Sigmoid colon (tissue), 7 donors: ENCODE measurements at places on chromosomes 3 and 15. TPM values are rescaled to one million over a fixed set of nuclear protein-coding genes. Genes with fewer than 3 reads are reported as not detected.
A peak's percentile ranks its signal among the peaks of the same experiment; 100 is the strongest.

ALS2CL gene
- total RNA-seq = 4.1 TPM

SLC12A1 gene
- total RNA-seq = not detected

UCN2 gene
- not detected for total RNA-seq

- DNase-seq = no peak
Measured at GRCh38 chr3:18069568-18069967, 327.1 kb upstream of the TBC1D5 start.

DNA sequence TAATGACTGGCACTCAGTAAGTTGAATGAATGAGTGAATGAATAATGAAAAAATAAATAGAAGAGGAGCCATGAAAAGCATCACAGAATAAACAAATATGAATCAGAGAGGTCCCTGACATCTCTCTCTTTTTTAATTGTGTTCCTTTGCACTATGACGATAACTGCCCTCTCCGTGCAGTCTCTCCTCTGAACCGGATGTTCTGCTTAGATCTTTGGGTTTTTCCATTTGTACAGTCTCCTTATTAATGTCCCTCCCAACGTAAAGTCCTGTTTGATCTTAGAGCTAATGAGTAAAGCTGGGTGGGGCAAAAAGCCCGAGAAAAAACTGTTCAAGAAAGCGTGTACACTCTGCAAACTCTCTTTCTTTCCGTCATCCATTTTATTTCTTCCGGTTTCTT lies 28.3 kb upstream of the BHLHE40 start:
- DNase-seq = no peak

DNA sequence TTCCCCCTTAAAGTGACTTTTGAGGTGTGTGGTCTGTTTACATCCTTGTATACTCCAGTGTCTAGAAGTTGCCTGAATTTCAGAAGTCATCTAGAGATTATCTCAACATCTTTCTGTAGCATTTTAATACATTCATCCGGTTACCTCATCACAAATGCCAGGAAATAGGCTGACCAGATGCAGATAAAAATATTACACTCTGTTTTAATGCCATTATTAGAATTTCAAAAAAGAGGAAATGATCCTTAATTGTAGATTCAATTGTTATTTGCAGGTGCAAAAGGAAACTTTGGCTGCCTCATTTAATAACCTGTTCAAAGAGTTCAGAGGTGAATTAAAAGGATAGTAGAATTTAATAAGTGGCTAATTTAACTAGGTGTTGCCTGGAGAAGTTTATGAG lies 290.9 kb downstream of the C3orf38 start:
- no peak for DNase-seq

DNA sequence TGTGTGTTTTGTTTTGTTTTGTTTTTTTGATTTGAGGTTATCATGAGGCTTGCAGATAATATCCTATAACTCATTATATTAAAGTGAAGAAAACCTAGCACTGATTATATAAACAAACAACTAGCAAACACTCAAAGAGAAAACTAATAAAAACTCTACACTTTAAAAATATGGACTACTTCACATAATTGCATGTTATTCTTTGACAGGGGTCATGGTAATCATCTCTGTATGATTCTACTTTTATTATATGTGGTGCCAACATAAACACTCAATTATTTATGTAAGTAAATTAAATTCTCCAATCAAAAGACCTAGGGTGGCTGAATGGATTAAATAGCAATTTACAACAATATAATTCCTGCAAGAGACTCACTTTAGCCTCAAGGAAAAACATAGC lies 44.6 kb upstream of the P3H2 start:
- no peak for DNase-seq

GRCh38 chr15:92462424-92463125 lies 68.9 kb downstream of the ST8SIA2 start:
- no peak for DNase-seq

- DNase-seq = peak; percentile 98
Measured at GRCh38 chr3:64533617-64534317, 154.0 kb downstream of the ADAMTS9 start.

GRCh38 chr3:54988302-54988837 lies 60.5 kb upstream of the LRTM1 start:
- no peak for DNase-seq

DNA sequence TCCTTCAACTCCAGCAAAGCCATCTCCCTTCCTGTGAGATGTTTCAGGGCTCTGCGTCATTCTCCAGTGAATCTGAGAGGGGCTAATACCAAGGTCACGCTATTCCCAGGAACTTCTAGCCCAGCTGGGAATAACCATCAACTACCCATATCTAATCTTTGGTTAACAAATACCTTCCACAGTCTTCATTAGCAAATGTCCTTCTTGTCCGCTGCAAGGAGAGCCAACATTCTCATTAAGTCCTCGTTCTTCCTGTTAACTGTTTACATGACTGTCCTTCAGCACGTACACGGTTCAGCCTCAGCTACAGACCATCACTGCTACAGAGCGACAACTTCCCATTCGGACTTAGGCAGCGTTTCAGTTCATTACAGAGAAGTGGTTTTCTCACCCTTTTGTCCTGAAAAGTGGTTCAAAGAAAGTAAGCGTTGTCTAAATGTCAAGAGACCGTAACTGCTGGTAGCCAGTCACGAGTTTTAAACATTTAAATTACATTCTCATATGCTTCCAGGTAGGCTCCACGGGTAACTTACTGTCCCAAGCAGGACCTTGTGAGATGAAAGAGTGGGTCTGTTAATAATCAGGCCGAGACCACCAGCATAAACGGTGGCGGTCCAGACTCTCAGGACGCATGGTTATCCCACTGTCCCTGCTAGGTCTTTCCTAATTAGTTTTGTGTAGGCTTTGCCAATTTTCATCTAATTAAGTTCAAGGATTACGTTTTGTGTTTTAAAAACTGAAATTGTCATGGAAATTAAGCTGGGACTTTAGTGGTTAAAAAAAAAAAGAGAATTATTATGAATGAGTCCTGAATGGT lies 63.8 kb downstream of the CHSY1 start:
- DNase-seq = no peak

DNA sequence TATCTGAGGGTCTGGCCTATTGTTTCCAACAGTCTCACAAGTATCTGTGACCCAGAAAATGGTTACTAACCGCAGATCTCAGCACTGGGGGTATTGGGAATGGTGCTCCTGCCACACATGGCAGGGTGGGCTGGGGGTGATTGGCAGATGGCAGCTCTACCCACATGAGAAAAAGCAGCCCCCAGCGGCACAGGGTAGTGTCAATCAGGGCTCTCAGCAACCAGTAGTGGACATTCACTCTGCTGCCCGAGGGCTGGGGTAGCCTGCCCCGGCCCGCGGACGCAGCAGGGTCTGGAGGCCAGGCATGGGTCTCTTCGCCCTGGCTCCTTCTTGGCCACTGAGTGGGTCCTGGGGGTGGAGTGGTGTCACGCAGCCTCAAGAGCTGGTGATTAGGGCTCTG lies 8.6 kb downstream of the DNAH1 start:
- no peak for DNase-seq

GRCh38 chr15:49063402-49064280 lies 17.4 kb upstream of the SECISBP2L start:
- no peak for DNase-seq

- DNase-seq = no peak
Measured at GRCh38 chr3:38312356-38312755, 30.3 kb downstream of the SLC22A14 start.

- no peak for DNase-seq
Measured at GRCh38 chr3:29440413-29441305, 159.8 kb downstream of the RBMS3 start.
